Fibroblast of skin of scalp (primary cell): ENCODE measurements at places on chromosomes 2 and 18.

GRCh38 chr18:57466307-57466706, 31.1 kb downstream of the ONECUT2 start:
- DNase-seq = no peak

- DNase-seq = peak; percentile 19
Measured at GRCh38 chr2:12412898-12413305, 303.8 kb upstream of the TRIB2 start.

DNA sequence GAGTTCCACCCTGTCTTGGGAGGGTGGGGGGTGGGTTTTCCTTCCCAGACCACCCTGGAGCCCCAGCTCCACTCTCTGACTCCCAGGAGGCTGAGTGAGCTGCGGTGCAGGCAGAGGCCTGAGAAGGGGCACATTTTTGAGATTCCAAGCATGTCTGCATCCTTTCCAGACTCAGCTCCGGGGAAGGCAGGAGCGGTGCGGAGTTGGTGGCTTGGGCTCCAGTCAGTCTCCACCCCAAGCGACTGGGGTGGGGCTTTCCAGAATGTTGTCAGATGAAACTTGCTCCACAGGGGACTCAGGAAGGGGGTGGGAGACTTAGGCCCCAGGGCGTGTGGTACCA, 44.2 kb upstream of the HS6ST1 start:
- peak; percentile 99 for DNase-seq

DNA sequence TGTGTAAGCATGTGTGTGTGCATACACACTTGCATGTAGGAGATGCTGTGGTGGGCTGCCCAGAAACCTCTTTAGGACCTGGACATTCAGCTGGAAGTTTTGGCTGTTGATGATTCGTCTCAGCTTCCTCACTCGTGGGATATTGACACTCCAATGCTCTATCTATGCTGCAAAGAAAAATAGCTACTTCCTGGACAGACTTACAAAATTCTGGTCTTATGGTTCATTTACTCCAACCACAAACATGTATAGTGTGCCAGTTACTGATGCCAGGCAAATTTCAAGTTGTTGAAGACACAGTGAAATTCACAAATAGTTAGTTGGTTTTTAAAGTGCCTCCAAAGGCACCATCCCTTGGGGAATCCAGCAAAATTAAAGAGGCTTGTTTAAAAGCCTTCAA, 882.6 kb downstream of the CPS1 start:
- no peak for DNase-seq

DNA sequence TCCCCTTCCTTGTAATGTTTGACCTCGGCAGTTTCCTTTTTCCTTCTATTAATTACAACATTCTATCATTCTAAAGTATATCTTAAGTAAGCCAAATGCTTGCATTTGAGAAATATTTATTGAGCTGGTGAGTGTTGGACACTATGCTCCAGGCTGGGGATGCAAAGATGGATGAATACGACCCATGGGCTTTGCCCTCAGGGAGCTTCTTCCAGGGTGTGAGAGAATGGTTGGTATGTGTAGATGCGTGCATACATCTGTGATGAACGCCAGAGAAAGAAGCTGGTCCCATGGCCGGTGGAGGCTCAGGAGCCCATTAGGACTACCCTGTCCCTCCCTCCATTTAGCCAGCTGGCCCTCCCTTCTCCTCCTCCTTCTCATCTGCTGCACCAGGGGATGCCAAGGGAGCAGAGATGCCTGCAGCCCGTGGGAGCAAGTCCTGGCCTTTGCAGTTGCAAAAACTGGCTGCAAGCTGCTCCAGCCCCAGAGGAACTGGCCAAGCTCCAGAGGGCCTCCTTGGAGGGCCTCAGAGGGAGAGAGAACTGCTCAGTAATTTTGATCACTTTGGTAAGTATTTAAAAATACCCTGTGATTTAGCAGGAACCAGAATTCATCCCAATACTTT, 65.7 kb upstream of the FOSL2 start:
- peak; percentile 61 for DNase-seq

DNA sequence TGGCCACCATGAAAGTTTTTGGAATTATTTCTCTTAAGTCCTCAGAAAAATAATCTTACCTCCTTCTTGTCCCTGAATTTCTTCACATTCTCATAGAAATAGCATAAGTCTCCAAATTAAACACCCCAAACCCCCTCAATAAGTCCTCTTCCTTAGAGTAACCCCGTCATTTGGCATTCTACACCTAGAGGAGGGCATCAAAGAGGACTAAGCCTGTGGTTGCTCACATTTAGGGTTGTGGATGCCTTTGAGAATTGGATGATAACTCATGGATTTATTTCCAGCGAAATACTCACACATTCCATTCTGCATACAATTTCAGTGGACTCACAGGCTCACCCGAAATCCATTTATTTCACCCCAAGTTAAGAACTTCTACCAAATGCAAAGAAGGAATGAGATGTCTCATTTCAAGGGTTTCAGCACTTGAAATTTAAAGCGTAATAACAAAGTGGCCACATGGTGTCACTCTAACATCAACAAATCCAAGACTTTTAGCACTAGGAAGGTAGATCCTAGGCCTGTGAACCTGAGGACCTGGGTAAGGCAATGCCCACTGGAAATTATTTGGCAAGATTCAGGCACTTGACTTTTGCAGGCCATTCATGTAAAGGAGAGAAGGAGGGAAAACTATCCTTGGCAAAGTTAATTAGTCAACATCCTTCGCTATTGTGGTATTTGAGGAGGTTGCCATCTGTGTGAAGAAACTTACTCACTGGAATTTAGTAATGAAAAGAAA, 24.6 kb downstream of the DYTN start:
- DNase-seq = peak; percentile 56

DNA sequence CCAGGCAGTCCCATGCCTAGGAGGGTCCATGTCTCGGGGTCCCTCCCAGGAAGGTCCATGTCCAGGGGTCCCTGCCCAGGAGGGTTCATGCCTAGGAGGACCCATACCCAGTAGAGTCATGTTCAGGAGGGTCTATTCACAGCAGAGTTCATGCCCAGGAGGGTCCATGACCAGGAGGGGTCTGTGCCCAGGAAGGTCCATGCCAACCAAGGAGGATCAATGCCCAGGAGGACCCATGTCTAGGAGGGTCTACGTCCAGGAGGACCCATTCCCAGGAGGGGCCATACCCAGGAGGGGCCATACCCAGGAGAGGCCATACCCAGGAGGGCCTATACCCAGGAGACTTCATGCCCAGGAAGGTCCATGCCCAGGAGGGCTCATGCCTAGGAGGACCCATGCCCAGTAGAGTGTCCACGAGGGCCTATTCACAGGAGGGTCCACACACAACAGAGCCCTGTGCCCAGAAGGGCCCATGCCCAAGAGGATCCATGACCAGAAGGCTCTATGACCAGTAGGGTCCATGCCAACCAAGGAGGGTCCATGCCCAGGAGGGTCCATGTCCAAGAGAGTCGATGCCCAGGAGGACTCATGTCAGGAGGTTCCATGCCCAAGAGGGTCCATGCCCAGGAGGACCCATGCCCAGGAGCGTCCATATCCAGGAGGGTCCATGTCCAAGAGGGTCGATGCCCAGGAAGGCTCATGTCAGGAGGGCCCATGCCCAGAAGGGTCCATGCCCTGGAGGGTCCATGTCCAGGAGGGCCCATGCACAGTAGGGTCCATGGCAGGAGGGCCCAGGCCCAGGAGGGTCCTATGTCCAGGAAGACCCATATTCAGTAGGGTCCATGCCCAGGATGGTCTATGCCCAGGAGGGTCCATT, 10.1 kb downstream of the GPR35 start:
- no peak for DNase-seq

DNA sequence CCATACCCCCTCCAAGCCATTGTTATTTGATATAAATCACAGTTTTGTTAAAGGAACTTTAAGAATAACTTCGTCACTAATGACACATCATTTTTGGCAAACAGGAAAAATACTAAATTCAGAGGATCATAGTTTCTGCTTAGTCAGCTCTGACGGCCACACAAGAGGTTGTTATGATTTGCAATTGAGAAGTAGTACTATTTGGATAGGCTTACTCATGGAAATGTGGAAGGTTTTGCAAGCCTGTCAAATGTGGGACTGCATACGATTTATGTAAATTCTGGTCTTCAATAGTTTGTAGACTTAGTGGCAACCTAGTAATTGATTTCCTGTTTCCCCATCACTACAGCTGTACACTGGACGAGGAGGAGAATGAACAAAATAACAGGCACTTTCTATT, 108.1 kb downstream of the ARHGEF33 start:
- DNase-seq = peak; percentile 91

DNA sequence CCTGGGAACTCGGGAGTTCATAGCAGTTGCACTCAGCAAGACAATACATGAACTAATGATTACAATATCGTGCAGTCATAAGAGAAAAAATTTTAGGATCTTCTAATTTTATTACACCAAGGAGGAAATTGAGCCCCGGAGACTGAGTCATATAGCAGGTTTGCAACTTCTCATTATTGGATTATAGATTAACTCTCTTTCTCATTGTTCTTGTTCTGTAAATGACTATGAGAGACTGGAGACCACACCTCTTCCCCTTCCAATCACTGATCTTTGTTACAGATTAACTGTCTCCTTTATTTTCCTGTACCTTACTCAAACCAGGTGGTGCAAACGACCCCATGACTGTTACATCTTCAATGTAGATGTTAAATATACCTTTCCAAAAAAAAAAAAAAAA, 435.8 kb upstream of the DDX18 start:
- DNase-seq = no peak

- peak; percentile 78 for DNase-seq
Measured at GRCh38 chr2:65062843-65063825, 6.9 kb downstream of the CEP68 start.

- DNase-seq = no peak
Measured at GRCh38 chr2:122019724-122020123, 264.3 kb downstream of the TSN start.

GRCh38 chr2:98088261-98088660, 1.3 kb downstream of the VWA3B start:
- no peak for DNase-seq

- DNase-seq = no peak
Measured at GRCh38 chr18:28422577-28422976, 245.6 kb upstream of the CDH2 start.

- no peak for DNase-seq
Measured at GRCh38 chr2:236171181-236171679, 3.0 kb upstream of the GBX2 start.

- DNase-seq = no peak
Measured at GRCh38 chr2:171136024-171136423, 24.7 kb downstream of the TLK1 start.

GRCh38 chr2:205161156-205161839, 521.0 kb upstream of the NRP2 start:
- DNase-seq = peak; percentile 13

DNA sequence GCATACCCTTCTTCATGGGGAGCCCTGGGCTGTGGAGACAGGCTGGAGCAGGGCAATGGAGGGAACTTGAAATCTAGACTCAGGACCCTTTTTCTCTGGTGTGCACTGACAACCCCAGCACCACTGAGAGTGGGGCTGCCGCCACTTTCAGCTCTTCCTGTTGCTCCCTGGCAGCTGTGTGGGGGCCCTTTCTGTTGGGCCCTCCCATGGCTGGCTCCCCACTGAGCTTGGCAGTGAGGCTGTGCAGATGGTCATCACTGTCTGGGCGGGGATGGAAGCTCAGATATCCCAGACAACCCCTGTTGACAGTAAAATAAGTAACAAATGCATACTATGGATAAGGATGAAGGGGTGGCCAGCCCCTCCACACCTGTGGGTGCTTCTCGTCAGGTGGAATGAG, 6.7 kb downstream of the MYO7B start:
- DNase-seq = no peak

DNA sequence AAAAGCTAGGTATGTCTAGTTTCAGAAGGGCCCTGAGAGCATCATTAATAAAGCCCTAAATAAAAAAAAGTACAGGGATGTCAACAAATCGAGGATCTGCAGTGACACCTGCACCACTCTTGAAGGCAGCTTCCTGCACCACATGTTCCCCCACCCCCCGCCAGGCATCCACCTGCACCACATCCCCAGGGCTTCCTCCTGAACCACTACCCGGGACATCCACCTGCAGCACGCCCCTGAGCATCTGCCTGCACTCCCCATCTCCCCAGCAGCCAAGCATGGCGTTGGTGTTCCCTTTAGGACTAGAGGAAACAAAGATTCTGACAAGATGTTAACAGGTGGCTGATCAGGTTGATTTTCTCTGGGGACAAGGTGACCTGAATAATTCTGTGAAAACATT, 55.2 kb downstream of the DLGAP1 start:
- DNase-seq = no peak

DNA sequence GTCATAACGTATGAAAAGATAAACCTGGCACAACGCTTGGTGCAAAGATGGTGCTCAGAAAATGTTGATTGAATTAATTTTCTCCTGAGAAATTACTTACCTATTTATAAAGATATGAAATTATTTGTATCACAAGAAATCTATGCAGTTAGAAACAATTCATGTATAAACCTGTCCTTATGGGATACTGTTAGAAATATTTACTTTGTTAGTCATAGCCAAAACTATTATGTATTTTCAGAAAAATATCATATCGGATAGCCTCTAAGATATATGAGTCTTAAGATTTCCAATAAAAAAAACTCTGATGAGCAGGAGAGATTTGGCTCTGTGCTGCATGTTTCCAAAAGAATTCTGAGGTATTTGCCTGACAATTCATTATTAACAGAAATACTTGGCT, 880.7 kb downstream of the LRRTM4 start:
- no peak for DNase-seq

- no peak for DNase-seq
Measured at GRCh38 chr2:166433457-166433856, 57.7 kb upstream of the SCN9A start.

- DNase-seq = peak; percentile 78
Measured at GRCh38 chr2:237264480-237265219, 149.3 kb downstream of the COL6A3 start.

DNA sequence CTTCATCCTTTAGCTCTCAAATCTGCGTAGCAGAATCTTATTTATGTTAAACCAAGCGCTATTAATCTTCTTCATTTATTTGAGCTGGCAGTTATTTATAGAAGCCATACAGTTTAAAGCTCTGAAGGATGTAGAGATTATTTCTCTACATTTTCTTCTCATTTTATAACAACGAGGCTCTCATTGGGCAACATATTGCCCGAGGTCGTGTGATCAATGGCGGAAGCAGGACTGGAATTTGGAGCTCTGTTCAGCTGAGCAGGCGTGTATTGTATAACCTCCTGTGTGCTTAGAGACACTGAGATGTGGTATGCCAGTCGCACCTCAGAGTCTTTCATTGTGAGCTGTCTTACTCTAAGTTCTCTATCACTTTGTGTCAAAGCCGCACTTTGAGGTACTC, 17.5 kb upstream of the DRC1 start:
- DNase-seq = no peak
